Urinary bladder (tissue), 4 donors: ENCODE measurements at places on chromosomes 11 and 22. TPM values are rescaled to one million over a fixed set of nuclear protein-coding genes. Genes with fewer than 3 reads are reported as not detected.

GRCh38 chr11:26762089-26762488 is 40.2 kb upstream of the SLC5A12 start:
- DNase-seq: no peak

GRCh38 chr11:409600-410483 is 5.0 kb downstream of the SIGIRR start:
- no peak for DNase-seq

- no peak for DNase-seq
These were observed 46.7 kb upstream of the BID start for GRCh38 chr22:17820879-17821439.

DNA sequence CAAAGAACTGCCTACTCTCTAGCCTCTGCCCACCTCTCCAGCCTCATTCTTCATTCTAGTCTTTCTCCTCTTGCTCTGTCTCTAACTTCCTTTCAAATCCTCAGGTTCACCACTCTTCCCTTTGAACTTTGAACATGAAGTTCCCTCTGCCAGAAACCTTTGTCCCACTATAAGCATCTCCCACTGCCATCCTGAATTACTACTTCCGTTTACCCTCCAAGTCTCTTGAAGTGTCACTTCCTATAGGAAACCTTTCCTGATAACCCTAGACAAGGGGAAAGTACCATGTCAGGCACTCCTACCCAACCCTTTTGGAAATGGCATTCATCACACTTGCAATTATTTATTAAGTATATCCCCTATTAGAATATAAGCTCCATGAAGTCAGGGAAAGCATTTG is 3.1 kb downstream of the RAB30 start:
- DNase-seq: no peak

- DNase-seq: no peak
These were observed 255.9 kb downstream of the C11orf87 start for GRCh38 chr11:109677876-109678275.

DNA sequence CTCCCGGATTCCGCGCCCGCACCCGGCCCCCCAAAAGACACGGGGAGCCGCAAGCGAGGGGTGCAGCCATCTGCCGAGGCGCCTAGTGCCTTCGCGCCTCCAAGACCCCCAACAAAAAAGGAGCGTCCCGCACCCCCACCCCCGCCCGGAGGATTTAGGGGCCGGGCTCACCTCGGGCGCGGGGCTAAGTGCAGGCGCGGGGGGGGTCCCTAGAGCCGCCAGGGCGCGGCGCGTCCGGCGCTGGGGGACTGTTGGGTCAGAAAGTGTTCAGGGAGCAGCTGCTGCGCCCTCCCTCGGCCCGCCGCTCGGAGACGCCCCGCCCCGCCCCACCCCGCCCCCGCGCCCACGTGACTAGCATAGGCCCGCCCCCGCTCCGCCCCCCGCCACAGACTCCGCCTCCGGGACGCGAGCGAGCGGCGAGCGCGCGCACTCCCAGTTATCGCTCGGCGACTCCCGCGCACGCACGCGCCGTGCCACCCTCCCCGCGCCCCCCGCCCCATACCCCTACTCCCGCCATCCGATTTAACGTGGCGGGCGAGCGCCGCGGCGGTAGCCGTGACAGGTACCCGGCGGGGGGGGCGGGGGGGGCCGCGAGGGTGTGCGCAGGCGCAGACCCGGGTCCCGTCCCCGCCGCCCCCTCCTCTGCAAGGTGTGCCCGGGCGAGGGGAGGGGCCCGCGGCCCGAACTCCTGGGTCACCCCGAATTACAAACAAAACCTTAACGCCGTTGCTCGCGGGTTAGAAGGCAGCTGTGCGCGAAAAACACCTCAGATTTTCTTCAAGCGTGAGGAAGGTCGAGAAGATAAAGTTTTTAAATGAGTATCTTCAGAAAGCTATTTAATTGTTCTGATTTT is 56.2 kb downstream of the KCNJ4 start:
- no peak for DNase-seq

- DNase-seq: no peak
These were observed 59.0 kb downstream of the CEP57 start for GRCh38 chr11:95849087-95849825.

GRCh38 chr11:17533778-17534415 is 10.3 kb downstream of the USH1C start:
- no peak for DNase-seq

- DNase-seq: no peak
These were observed 456.2 kb downstream of the TBC1D22A start for GRCh38 chr22:47218671-47219070.

- DNase-seq: no peak
These were observed 2.5 kb upstream of the IGLL5 start for GRCh38 chr22:22884888-22885840.

- DNase-seq: no peak
These were observed 72.9 kb downstream of the ABTB2 start for GRCh38 chr11:34284811-34285481.

- DNase-seq: no peak
These were observed 7.1 kb upstream of the MYBPC3 start for GRCh38 chr11:47359586-47359985.

- no peak for DNase-seq
These were observed 54.5 kb downstream of the PACS1 start for GRCh38 chr11:66124564-66124963.

DNA sequence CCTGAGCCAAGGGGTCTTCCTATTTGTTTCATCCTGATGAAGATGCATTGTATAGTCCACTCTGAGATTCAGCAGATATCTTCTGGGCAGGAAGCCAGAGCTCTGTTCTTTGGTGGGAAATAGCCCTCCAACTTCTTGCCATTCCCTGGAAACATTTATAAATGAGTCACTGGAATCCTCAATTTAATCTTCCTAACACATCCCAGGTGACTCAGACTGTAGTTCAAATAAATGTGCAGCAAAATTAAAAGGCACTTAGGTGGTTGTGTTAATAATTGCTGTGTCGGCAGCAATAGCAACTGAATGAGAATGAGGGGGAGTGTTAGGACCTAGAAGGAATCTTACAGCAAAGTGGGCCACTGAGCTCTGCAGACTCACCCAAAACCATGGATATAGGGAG is 108.6 kb downstream of the INSC start:
- DNase-seq: no peak

DNA sequence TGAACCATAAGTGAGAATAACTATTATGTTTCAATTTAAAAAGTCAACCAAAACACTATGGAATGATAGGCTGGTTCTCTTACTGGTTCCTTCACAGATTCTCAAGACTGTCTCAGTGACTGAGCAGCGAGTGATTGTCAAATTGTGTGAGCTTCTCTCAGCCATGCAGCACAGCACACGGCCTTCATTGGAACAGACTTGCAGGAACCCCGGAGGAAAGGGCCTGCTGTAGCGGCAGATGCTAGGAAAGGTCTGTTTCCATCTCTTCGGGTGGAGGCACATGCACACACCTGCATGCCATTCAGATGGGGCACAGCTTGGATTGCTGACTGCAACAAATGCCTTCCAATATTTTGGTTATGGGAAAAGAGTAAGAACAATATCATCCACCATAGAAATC is 741.8 kb downstream of the OPCML start:
- DNase-seq: no peak

DNA sequence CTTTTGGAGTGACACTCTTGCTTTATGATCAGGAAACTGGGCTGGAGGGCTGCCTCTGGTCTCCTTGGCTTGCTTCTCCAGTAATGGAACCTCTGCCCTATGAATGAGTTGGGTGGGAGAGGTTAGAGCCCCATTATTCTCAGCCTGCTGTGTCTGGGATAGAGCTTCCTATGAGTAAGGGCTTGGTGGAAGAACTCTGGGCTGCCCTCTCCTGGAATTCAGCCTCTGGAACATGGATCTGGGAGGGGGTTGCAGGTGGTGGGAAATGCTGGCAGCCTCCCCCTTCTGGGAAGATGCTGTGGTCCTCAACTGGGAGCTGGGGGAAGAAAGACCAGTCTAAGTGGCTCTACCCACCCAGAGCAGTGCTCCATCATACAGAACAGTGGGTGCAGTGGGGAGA is 81.8 kb upstream of the SYN3 start:
- no peak for DNase-seq

GRCh38 chr11:46360878-46361277 is 13.6 kb downstream of the DGKZ start:
- no peak for DNase-seq

GRCh38 chr11:24514219-24514594 is 17.4 kb downstream of the LUZP2 start:
- no peak for DNase-seq

- DNase-seq: no peak
These were observed 8.6 kb upstream of the GNAZ start for GRCh38 chr22:23061471-23062280.

- no peak for DNase-seq
These were observed 13.7 kb upstream of the CDKN1C start for GRCh38 chr11:2899080-2899783.

DNA sequence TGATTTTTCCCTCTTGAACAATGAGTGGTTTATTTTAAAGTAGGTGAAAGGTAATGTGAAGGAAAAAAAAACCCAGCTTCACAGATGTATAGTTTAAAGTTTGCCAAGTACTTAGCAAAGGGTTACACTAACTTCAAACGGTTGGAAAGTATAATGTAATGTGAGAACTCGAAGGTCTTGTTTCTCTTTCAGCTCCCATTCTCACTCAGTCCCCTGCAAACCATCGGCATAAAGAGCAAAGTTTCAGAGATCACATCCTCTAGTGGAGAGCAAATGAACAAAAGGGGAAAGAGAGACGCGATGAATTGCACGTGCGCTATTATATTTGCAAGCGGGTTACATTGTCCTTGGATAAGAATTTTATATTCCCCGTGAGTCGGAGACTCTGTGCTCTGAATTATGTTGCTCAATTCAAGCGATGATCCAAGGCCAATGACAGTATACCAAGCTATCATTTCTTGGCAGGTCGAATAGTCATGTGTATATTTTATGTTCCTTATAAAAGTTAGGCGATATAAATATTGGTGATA is 37.6 kb upstream of the BIRC3 start:
- DNase-seq: peak; percentile 83

- no peak for DNase-seq
These were observed 11.8 kb downstream of the LTBP3 start for GRCh38 chr11:65546217-65546958.

- DNase-seq: no peak
These were observed 14.0 kb downstream of the FJX1 start for GRCh38 chr11:35632301-35632700.

GRCh38 chr11:38323961-38324761 is 1726.1 kb upstream of the RAG2 start:
- DNase-seq: no peak

- DNase-seq: no peak
These were observed 490.4 kb downstream of the INSC start for GRCh38 chr11:15605094-15605493.

DNA sequence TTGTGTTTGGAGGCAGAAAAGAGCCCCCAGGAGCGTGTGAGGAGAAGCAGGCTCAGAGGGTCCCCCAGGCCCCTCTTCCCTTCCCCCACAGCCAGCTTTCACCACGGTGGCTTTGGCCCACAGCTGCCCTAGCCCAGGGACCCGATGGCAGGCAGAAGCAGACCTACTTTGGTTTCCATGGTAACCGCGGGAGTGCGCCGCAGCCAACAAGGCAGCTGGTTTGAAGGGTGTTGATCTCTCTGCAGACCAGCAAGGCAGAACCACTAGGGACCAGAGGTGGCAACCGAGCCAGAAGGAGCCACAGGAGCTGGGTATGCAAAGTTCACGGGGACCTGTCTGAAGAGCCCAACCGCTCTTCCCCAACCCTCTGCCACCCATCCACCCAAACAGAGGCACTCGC is 69.4 kb downstream of the BUD13 start:
- peak; percentile 1 for DNase-seq

- no peak for DNase-seq
These were observed 11.9 kb upstream of the TCF20 start for GRCh38 chr22:42282252-42282942.

DNA sequence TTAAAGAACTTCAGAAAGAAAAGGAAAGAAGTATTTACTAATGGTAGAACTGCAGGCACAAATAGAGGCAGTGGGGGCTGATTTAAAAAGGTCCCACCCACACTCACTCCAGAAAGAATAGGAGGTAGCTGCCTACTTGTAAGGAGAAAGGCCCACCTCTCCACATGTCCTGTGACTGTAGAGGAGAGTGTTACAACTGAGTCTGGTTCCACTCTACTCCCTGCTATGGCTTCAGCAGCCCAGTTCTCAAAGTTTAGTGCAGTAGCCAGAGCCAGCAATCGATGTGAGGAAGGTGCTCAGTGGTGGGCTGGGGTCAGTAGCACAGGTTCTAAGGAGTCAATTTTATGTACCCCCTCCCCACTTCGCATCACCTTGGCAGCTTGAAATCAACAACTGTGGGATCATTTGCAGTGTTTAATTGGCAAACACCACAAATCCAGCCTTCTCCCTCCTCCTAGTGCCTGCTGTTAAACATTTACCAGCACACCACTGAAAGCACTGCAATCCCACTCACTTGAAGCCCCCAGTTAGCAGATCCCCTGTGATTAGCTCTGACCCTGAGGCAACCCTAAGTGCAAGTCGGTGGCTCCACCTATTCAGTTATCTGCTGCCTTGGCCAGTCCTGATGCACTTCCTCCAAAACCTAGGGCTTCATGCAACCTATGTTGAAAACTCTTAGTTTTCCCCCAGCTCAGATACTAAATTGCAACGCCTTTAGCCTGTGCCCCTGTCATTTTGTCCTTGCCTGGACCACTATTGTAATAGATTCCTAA is 146.6 kb downstream of the BBOX1 start:
- no peak for DNase-seq

DNA sequence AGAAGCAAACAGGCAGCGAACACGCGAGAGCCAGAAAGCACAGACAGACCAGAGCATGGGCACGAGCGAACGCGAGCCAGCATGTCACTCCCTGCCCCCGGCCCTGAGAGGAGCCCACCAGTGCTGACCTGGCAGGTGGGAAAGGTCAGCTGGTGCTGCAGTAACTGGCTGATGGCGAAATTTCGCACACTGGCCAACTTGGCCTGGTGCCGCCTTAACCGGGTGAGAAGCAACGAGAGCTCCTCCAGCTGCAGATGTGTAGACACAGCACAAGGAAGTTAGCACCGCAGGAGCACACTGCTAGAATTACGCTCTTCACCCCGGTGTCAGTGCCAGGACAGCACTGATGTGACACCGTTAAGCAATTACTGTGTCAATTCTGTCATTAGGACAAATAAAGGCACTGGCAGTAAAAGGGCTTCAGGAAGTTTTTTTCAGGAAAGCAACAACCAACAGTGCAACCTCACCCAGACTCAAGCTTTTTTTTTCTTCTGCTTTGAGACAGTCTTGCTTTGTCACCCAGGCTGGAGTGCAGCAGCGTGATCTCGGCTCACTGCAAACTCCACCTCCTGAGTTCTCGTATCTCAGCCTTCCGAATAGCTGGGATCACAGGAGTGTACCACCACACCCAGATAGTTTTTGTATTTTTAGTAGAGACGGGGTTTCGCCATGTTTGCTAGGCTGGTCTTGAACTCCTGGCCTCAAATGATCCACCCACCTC is 76.8 kb downstream of the C11orf58 start:
- no peak for DNase-seq

- no peak for DNase-seq
These were observed 71.4 kb upstream of the SYN3 start for GRCh38 chr22:33129621-33130020.

GRCh38 chr11:101453682-101454081 is 130.1 kb downstream of the TRPC6 start:
- DNase-seq: no peak

Gene DNAJC24
- 31.8 TPM for total RNA-seq

Gene NFRKB
- total RNA-seq: 24.7 TPM

Gene ADM2
- total RNA-seq: 0.37 TPM

Gene OR10A4
- not detected for total RNA-seq

Gene MS4A15
- total RNA-seq: not detected

Gene OR10D3
- total RNA-seq: not detected

Gene SMIM38
- total RNA-seq: 0.90 TPM

Gene BTBD18
- total RNA-seq: not detected

Gene FIBIN
- total RNA-seq: 46.9 TPM

Gene APOA4
- total RNA-seq: not detected

Gene SYT9
- 2.6 TPM for total RNA-seq

Gene POLDIP3
- total RNA-seq: 19.9 TPM

Gene VSIG2
- 27.5 TPM for total RNA-seq

Gene EEF1G
- 863 TPM for total RNA-seq
